Activated T-cell treated with anti-CD3 and anti-CD28 coated beads, Interleukin-2, amount 50 U/mL, for 4 hours (primary cell): ENCODE measurements at places on chromosomes 12 and 14.

- no peak for DNase-seq
These were observed 121.0 kb upstream of the EVL start for GRCh38 chr14:99944241-99944651.

GRCh38 chr12:26319511-26319910, 124.1 kb downstream of the SSPN start:
- no peak for DNase-seq

DNA sequence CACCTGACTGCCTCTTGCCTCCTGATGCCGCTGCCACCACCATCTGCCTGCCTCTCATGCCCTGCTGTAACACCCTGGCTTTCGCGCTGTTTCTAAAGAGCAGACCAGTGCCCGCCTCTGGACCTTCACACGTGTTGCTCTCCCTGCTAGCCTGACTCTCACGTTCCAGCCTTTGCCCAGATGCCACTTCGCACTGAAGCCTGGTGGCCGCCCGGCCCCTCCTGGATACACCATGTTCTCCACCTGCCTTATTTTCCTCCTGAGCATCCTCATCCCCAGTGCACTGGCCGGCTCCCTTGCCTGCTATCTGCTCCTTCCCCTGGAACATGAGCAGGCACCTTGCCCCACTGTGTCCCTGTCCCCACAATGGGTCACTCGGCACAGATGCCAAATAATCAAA, 146.5 kb downstream of the PIWIL1 start:
- no peak for DNase-seq

GRCh38 chr12:114820796-114821195, 136.8 kb upstream of the TBX3 start:
- DNase-seq, result no peak

- DNase-seq, result no peak
These were observed 6.3 kb upstream of the HOXC4 start for GRCh38 chr12:54047160-54047963.

DNA sequence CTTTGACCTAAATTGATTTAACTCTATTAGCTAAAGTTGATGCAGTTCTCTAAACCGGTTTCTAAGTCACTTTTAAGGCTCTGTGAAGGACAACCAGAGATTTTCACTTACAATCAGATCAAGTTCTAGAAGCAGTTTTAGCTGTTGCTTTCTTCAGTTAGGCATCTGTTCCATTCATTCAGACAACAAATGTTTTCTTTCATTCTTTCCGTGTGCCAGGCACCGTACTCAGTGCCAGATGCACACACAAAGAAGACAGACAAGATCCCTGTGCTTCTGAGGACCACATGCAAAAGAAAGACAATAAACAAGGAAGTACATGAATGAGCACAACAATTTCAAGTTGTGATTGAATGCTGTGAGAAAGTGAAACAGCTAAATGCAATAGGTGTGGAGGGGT, 11.1 kb upstream of the EGLN3 start:
- no peak for DNase-seq

- no peak for DNase-seq
These were observed 150.2 kb upstream of the BMP4 start for GRCh38 chr14:54106661-54107377.

DNA sequence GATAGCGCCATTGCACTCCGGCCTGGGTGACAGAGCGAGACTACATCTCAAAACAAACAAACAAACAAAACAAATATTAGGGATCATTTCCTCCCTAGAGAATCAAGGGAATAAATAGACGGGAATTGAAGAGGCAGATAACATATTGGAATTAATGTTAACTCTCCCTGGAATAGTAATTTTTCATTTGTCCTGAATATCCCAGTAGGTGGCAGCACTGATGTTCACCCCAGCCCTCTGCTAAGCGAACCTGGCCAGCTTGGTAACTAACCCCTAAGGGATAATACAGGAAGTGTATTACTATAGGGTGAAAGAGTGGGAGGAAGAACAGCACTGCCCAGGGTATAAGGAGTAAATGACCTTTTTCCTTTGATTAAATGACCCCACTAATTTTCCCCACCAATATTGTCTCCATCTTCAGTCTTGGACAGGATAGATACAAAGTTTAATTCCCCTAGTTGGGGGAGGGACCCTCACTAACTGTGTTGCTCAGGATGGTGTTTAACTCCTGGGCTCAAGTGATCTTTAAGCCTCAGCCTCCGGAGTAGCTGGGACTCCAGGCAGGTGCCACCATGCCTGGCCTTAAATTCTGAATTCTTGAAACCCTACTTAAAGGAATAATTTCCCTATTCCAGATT, 40.5 kb downstream of the SLC2A14 start:
- DNase-seq, result peak; percentile 9

- DNase-seq, result no peak
These were observed 53.5 kb downstream of the IGF1 start for GRCh38 chr12:102426599-102427542.

- DNase-seq, result no peak
These were observed 225.5 kb downstream of the CCDC91 start for GRCh38 chr12:28415755-28416154.

GRCh38 chr12:4272424-4273272, 914 bp upstream of the CCND2 start:
- DNase-seq, result peak; percentile 62

- DNase-seq, result no peak
These were observed 19.5 kb downstream of the ANO6 start for GRCh38 chr12:45235087-45236025.

GRCh38 chr14:72839753-72840607, 53.9 kb downstream of the DPF3 start:
- DNase-seq, result no peak

GRCh38 chr14:87181288-87181687, 811.7 kb downstream of the GALC start:
- DNase-seq, result no peak
